ENCODE measurements at places on chromosomes 2 and 18. TPM values are rescaled to one million over a fixed set of nuclear protein-coding genes. Genes with fewer than 3 reads are reported as not detected.

Gene CXCR1
- total RNA-seq, result not detected

Gene THSD7B
- total RNA-seq, result not detected

Gene TUBB8B
- total RNA-seq, result not detected

Gene ANKRD53
- 1.5 TPM for total RNA-seq

Gene IL36A
- not detected for total RNA-seq

Gene PAX3
- 0.69 TPM for total RNA-seq

Gene B3GNT7
- total RNA-seq, result not detected

Gene PRKD3
- 27.6 TPM for total RNA-seq

Gene RNF138
- total RNA-seq, result 32.3 TPM

Gene CHST10
- total RNA-seq, result 4.5 TPM

Gene PDCD1
- not detected for total RNA-seq

Gene AKAIN1
- not detected for total RNA-seq

Gene CASP10
- 3.7 TPM for total RNA-seq

Gene CFAP221
- not detected for total RNA-seq

Gene SOCS6
- total RNA-seq, result 11.8 TPM

Gene PGAP1
- 6.4 TPM for total RNA-seq

Gene MC2R
- not detected for total RNA-seq

Gene IL1F10
- total RNA-seq, result not detected

Gene LAMA1
- 16.5 TPM for total RNA-seq

Gene CFAP210
- total RNA-seq, result not detected

Gene SIX2
- total RNA-seq, result 130 TPM

Gene FSHR
- total RNA-seq, result not detected

Gene FAHD2A
- 6.7 TPM for total RNA-seq

Gene SH3BP4
- 24.2 TPM for total RNA-seq

Gene RAX
- total RNA-seq, result not detected
